ENCODE measurements at places on chromosomes 4 and X.

DNA sequence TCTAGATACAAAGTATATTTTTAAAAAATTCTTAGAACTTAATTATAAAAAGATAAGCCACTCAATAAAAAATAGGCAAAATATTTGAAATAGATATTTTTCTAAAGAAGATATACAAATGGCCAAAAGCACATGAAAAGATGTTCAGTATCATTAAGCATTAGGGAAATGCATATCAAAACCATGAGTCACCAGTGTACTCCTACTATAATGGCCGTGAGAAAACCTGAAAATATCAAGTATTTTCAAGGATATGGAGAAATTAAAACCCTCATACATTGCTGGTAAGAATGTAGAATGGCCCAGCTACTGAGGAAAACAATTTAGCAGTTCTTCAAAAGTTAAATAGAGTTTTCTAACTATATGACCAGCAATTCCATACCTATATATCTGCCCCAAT lies 337.9 kb downstream of the CAMK2D start:
- DNase-seq, result no peak

GRCh38 chrX:20320461-20321159 lies 53.9 kb upstream of the RPS6KA3 start:
- DNase-seq, result peak; percentile 10

- no peak for DNase-seq
These were observed 23.1 kb upstream of the KLHL8 start for GRCh38 chr4:87243426-87244053.

- DNase-seq, result no peak
These were observed 33.7 kb upstream of the FGF13 start for GRCh38 chrX:138745196-138745595.

DNA sequence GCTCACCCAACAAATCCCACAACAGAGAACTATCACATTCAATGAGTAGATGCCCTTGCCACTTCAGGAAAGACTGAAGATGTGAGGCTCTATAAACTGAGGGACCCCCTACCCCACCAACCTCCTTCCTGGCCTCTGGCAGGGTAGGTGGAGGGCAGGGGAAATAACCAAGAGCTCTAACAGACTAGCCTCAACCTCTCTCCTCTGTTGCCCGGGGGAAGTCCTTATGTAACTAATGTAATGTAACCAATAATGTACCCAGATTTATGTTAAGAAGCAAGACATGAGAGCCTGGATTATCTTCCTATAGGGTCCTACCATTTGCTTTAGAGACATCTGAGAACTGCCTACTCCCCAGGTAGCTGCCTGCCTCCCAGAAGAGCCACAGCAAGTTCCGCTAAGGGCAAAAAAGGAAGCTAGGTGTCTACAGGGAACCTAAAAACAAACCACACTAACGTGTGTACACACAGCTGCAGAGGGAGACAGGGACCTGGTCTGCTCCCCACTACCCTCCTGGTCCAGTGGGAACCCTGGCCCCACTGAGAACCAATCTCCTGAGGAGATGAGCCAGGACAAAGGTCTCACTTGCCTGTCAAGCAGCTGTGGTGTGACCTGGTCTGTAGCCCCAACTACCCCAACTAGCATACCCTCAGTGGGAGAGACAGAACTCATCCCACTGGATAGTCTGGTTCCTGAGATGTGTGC lies 17.7 kb downstream of the OTUD5 start:
- no peak for DNase-seq

DNA sequence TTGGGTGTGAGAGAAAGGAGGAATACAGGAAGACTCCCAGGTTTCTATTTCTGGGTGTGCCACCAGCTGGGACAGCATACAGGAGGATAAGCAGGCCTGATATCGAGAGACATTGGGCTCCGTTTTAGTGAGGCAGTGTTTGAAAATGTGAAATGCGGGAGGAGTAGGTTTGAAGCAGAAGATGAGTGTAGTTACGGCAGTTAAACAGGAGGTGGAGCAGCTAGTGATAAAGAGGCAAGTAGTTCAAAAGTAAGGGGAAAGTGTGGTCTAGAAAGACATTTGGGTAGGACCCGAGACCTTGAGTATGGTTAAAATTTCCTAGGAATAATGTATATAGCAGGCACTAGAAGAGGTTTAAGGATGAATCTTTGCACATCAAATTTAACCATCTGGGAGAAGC lies 42.4 kb downstream of the DCUN1D4 start:
- no peak for DNase-seq

- no peak for DNase-seq
These were observed 1094.7 kb upstream of the TENM3 start for GRCh38 chr4:181148470-181148869.

DNA sequence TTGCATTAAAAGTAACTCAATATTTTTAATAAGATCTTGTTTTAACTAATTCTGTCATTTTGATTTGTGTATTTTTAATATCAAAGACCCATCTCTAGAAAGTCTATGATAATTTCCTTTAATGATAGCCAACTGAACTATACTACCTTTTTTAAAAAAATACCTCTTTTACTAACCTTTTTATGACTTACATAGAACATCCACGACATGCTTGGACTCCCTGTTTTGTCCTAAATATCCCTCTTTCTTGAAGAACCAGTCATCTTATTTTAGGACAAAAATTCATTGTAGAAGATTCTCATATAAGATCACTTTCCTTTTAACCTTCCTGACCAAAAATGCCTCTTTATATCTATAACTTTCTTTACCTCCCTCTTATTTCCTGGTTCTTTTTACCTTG lies 76.8 kb upstream of the GC start:
- DNase-seq, result no peak

- DNase-seq, result no peak
These were observed 176.6 kb upstream of the CENPE start for GRCh38 chr4:103374758-103375157.

GRCh38 chr4:146450524-146450923 lies 71.2 kb downstream of the SLC10A7 start:
- DNase-seq, result no peak

DNA sequence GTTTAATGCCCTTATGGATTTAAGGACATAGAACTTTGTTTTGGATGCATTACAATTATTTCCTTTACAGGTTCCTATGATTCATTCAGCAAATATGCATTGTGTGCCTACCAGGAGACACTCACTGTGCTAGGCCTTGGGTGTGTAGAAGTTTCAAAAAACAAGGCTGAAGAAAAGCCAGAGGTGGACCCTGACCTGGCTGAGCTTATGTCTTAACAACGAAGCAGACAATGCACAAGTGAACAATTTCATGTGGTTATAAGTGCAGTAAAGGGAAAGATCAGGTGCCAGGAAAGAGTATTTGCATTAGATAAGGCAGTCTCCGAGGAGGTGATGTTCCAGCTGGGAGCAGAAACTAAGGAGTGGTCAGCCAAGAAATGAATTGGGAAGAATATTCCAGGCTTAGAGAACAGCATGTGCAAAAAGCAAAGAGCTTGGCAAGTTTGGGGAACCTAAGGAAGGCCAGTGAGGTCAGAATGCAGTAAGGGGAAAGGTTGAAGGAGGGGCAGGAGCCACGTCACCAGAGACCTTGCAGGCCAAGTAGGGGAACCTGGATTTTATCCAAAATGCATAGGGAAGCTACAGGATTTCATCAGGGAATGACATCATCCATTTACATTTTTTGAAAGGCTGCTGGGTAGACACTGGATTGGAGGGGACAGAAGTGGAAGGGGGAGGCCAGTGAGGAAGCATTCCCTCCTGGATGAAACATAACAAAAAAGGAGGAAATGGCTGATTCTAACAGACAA lies 193.6 kb downstream of the SOWAHB start:
- DNase-seq, result no peak

DNA sequence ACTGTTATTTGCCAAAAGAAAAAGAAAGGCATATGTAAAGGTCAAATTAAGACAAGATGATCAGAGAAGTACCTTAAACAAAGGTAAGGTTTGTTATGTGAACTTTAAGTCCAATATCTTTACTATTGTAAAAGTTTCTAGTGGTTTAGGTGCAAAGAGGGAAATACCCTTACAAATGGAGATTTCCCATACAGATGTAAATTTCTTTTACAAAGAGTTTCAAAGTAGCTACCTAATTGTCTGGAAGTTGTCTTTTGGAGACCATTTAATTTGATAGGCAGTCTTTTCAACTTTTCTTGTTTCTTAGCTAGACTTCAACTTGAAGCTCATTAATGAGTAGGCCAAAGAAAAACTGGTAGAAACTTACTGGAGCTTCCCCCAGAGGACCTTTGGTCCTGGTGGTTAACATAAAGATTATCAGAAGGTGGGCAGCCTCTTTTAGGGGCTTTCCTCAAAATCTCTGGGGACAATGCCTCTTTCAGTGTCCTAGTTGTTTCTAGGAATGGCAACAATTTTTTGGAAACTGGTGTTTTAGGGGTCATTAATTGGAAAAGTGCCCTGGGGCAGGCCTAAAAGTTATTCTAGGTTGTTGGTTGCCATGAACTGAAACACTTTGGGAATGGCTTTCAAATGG lies 297.3 kb downstream of the GUCY2F start:
- DNase-seq, result no peak

GRCh38 chr4:7867701-7868435 lies 71.8 kb downstream of the AFAP1 start:
- DNase-seq, result no peak
